MV-4-11 (cell line): ENCODE measurements at places on chromosomes 6 and 20.
A peak's percentile ranks its signal among the peaks of the same experiment; 100 is the strongest.

- DNase-seq = no peak
These were observed 68.2 kb downstream of the KHDC1L start for GRCh38 chr6:73156793-73157767.

- DNase-seq = no peak
These were observed 51.6 kb upstream of the BMP6 start for GRCh38 chr6:7674291-7674690.

- no peak for DNase-seq
These were observed 50.6 kb downstream of the CCDC170 start for GRCh38 chr6:151544453-151544852.

DNA sequence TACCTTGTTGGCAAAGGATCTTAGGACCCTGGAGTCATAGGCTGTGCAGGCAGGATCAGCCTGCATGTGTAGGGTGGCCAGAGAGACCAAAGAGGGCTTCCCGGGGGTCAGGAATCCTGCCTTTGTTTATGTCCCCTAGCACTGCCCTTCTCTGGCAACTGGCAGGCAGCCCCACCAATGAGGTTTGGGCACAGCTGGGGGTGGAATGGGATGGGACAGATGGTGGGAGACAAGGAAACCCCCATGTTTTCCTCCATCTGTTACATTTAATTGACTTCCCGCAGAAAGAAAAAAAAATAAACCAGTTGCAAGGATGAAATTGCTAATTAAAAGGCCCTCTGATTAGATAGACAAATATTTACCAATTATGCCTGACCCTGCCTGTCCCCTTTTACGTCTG lies 27.6 kb downstream of the CD40 start:
- DNase-seq = no peak

GRCh38 chr6:128719786-128720185 lies 163.2 kb upstream of the LAMA2 start:
- no peak for DNase-seq

GRCh38 chr6:129206821-129207220 lies 323.9 kb downstream of the LAMA2 start:
- DNase-seq = no peak

DNA sequence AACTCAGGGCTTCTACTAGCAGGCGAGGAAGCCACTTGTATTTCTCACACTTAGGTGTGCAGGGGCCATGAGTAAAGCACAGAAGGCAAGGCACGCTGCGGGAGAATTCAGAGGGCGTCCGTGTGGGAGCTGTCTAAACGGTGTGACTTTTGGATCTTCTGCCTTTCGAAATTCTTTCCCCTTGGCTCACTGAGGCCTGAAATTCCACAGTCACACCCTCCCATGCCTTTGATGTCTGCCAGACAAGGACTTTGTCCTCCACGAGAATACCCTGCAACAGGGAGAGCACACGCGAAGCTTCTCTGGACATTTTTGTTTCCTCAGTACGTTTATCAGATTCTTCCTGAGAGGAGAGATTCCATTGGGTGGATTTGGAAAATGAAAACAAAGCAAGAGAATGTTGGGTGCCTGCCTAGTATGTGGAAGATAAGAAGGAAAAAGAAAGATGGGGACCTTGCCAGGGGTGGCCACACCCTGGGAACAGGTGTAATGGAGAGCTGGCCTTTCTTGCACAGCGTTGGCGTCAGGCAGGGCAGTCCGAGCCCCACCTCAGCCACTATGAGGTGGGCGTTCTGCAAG lies 235.7 kb downstream of the MYLK4 start:
- DNase-seq = no peak

- peak; percentile 17 for DNase-seq
These were observed 20.1 kb downstream of the DCBLD1 start for GRCh38 chr6:117502580-117502979.

- DNase-seq = no peak
These were observed 38.9 kb downstream of the ARHGAP40 start for GRCh38 chr20:38640521-38640920.

DNA sequence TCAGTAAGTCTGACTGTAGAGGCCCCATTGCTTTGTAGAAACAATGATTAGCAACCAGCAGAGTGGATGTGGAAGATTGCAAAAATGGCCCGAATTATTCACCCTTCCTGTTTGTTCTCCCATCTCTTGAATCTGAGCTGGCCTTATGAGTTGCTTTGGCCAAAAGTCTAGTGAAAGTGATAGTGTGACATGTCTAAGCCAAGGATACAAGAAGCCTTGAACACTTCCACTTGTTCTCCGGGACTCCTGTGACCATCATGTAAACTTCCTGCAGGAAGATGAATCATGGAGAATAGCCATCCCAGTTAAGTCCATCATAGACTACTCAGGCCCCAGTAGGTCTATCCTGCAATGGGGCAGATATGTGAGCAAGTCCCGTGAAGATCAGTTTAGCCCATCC lies 252.0 kb upstream of the JAG1 start:
- DNase-seq = no peak

DNA sequence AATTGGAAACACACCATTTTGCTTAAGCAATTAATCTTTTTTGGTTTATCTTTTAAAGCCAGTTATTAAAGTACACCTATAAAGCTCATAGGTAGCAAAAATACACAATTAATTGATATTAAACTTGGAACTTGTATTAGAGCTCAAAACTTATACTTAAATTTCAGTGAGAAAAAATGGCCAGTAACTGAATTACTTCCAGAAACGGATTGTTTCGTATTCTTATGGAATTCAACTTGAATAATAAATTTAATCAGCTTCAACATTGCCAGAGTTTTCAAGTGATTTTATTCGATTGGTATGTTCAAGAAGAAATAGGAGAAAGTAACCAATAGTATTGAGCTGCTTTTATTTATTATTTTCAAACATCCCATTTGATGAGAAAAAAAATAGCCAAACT lies 112.7 kb upstream of the PDE10A start:
- DNase-seq = no peak

GRCh38 chr6:136137008-136137692 lies 113.0 kb downstream of the MTFR2 start:
- no peak for DNase-seq

GRCh38 chr6:162069995-162070394 lies 657.6 kb downstream of the PRKN start:
- no peak for DNase-seq

DNA sequence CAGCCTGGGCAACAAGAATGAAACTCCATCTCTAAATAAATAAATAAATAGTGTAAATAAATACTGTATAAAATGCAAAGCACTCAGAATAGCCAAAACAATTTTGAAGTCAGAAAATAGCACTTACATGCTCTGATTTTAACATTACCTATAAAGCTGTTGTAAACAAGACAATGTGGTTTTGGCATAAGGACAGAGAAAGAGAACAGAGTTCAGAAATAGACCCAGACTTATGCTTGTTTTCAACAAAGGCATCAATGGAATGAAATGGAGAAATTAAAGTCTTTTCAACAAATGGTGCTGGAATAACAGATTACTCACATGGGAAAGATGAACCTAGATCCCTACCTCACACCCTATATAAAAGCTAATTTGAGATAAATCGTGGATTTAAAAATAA lies 10.4 kb downstream of the ACAT2 start:
- no peak for DNase-seq

GRCh38 chr6:8157839-8158238 lies 55.5 kb upstream of the EEF1E1 start:
- DNase-seq = no peak

GRCh38 chr6:156309017-156309416 lies 468.2 kb upstream of the ARID1B start:
- no peak for DNase-seq

DNA sequence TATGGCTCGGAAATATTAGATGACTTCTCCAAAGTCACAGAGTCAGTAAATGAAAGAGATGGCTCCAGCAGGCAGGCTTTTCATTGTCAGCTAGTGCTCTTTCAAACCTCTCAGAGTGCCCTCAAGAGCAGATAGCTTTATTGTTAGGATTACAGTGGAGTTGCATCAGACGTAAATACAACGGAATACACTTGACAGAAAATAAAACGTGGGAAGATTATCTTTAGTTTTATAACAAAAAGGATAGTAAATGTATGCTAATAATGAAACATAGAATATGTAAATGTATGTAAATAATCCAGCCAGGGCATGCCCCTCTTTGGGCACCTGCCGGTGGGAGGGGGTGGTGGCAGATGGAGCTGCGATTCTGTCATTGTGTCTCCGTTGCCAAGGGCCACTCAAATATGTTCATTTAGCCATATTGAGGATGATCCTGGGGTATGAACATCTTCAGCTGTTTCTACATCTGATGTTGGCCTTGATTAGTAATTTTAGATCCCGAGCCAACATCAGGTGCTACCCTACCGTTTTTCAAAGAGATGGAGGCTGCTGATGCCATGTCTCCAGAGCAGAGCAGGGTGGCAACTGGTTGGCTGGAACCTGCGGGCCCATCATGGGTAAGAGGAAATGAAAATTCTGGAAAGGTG lies 358.3 kb upstream of the SULF2 start:
- DNase-seq = no peak

- DNase-seq = peak; percentile 36
These were observed 43.4 kb upstream of the ESR1 start for GRCh38 chr6:151763938-151764680.

GRCh38 chr20:7682916-7683315 lies 257.3 kb downstream of the HAO1 start:
- no peak for DNase-seq

GRCh38 chr20:380763-381580 lies 412 bp downstream of the TRIB3 start:
- peak; percentile 40 for DNase-seq

DNA sequence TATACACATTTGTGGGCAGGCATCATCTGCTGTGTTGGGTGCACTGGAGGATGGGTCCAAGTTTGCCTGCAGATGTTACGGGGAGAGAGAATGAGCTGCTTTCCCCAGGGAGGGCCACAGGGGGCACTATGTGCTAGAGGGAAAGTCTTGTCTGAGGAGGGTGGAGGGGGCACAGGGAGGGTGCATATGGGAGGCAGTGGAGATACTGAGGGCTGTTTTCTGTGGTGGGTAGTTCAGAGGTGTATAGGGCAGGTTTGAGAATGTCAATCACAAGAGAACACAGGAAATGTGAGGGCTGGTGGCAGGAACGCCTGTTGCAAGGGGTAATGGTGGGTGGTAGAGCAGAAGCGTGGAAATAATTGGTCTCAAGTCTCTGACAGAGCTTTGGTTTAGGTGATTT lies 7.7 kb upstream of the PTPRA start:
- no peak for DNase-seq

DNA sequence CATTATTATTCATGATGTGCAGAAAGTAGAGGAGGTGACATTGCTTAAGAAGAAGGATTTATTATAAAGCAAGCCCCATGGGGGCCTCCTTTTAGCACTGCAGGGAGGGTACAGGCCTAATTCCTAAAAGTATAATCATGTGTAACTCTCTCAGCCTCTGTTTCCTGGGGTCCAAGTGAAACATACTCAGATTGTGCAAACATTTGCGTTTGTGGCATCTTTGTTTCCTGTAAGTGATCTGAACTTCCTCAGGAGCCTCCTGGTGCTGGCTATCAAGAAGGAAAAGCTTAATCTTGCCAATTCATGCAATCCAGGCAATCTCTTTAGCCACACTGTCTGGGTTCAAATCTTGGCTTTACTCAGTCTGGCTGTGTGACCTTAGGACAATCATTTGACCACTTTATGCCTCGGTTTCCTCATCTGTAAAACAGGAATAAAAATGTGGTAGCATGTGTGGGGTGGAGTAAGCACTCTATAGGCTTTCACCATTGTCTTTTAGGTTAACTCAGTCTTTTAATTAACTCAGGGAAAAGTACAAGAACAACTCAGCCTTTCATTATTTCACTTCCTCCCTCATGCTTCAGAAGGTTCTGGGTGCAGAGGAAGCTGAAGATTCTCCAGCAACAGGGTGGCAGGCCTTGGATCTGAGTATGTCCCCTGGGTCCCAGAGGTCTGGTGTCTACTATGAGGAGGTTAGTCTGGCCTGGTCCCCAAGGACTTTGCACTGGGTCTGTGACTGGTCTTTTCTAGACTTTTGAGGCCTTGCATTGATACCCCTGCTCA lies 831 bp upstream of the SIRPB2 start:
- peak; percentile 82 for DNase-seq

DNA sequence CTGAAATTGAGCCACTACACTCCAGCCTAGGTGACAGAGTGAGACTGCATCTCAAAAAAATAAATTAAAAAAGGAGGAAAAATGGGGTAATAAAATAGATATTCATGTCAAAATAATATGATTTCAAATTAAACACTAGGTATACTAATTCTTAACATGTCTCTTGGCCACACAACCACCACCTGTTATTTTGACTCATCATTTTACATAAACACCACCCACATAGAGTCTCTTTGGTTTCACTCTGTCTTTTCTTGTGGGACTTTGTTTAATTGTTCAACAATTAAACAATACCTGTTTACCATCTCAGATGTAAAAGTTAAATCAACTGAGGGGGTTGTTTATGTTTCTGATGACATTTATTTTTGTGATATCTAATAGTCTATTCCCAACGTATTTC lies 476.8 kb upstream of the ADGRB3 start:
- no peak for DNase-seq

DNA sequence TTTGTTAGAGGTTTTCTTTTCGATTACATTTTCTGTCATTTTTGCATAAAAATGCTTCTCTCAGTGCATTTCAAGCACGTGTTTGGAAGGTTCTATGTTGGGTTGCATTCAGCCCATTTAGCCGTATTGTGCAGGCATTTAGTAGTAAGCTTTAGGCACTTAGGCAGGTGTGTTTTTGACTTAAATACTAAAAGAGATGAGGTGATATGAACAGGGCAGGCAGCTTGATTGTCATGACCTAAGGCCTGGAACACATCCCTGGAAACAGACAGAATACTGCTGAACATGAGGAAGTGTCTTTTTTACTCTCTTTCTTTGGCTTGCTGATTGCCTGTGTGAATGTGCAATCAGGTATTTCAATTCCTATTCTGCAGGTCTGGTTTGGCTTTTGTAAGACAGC lies 610.5 kb upstream of the MAN1A1 start:
- no peak for DNase-seq

- no peak for DNase-seq
These were observed 189.4 kb downstream of the ZFP64 start for GRCh38 chr20:52001999-52002666.

DNA sequence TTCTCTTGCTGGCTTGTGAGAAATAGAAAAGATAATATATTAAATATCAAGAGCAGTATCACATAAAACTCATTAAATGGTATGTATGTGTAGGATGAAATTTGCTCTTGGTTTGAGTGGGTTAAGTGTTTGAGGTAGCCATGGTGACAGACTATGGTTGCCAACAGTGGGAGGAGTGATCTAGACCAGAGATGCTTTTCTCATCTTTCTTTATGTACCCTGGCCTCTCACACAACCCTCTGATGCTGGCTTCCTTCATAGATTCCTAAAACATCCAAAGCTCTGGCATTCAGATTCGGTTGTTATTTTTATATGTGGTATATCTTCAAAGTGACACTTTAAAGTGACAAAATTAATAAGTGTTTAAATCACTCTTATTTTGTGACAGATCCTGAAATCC lies 9.0 kb upstream of the MLIP start:
- no peak for DNase-seq

- DNase-seq = no peak
These were observed 184.4 kb upstream of the ZNF217 start for GRCh38 chr20:53778041-53778516.

- no peak for DNase-seq
These were observed 503.7 kb upstream of the SULF2 start for GRCh38 chr20:48288930-48289507.

- DNase-seq = no peak
These were observed 84.5 kb upstream of the PRND start for GRCh38 chr20:4637081-4637797.

GRCh38 chr20:53034899-53035298 lies 62.7 kb downstream of the TSHZ2 start:
- DNase-seq = no peak
